ENCODE measurements at places on chromosomes 5 and 9.
A peak's percentile ranks its signal among the peaks of the same experiment; 100 is the strongest.

- DNase-seq: no peak
These were observed 139.2 kb upstream of the TRIM32 start for GRCh38 chr9:116547729-116548426.

- no peak for DNase-seq
These were observed 629.8 kb downstream of the EFNA5 start for GRCh38 chr5:107040907-107041306.

- DNase-seq: no peak
These were observed 121.1 kb upstream of the ASTN2 start for GRCh38 chr9:117535973-117536372.

DNA sequence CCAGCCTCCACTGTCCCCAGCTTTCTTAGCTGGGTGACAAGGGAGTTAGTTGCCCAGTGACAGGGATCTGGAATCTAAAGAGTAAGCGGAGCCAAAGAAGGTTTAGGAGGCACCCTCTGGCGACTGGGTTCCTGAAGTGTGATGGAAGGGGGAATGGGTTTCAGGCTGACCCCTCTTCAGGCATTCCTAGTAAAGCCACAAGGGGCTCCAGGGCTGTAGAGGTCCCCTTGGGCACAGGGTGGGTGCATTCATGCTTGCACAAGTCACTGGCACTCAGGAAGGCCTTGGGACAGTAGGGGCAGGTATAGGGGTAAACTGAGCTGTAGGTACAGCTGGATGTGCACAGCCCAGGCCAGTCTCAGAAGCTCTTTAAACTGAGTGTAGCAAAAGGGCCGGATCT, 74.2 kb downstream of the CPLANE1 start:
- no peak for DNase-seq

- DNase-seq: no peak
These were observed 63.0 kb upstream of the TAF11L2 start for GRCh38 chr5:17434982-17435381.

DNA sequence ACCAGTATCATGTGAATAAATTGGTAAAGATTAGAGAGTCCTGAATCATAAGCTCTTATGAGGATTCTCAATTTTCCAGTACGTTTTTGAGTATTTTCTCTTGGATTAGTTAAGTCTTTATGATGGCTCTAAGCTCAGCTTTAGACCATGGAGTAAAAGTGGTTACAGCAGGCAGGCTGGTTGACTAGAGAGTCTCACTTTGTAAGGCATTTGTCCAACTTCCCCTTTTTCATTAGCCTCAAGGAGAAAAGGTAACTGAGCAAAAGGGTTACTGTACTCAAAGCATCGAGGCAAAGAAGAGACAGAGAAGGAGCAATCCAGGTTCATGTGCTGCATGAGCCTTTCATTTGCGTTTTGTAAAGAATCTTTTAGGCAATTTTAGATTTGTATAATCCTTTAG, 8.5 kb downstream of the NOP16 start:
- no peak for DNase-seq

- DNase-seq: no peak
These were observed 96.7 kb upstream of the GRHPR start for GRCh38 chr9:37325778-37326177.

GRCh38 chr5:158286827-158287226, 427.9 kb upstream of the CLINT1 start:
- no peak for DNase-seq

DNA sequence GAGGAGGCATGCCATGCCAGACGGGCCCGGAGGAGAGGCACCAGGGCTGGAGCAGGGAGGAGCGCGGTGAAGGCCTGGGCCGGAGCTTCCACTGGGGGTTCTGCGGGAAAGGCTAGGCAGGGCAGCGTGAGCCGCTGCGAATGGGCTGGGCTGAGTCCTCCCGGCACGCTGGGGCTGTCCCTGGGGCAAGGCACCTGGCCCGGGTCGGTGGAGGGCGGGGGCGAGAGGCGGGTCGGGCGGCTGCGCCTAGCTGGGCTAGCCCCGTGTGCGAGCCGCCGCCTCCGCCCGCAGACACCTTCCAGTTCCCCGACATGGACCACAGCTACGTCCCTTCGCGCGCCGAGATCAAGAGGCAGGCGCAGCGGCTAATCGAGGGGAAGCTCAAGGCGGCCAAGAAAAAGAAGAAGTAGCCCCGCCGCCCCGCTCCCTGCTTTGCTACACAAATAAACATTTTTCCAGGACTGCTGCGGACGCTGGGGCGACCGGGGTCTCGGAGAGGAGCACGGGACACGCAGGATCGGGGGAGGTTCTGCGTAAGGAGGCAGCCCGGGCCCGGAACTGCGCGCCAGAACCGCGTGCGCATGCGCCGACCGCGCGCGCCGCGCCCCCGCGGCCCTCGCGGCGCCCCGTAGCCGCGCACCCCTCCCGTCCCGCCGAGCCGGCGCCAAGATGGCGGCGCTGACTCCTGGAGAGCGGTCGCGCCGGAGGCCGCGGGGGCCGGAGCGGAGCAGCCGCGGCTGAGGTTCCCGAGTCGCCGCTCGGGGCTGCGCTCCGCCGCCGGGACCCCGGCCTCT, at the start of gene RABL6:
RABL6 (plus strand) TSS at position 668 of the 794 bp plus-strand sequence. CDS start 249 bp downstream, outside the sequence.
- no peak for DNase-seq

DNA sequence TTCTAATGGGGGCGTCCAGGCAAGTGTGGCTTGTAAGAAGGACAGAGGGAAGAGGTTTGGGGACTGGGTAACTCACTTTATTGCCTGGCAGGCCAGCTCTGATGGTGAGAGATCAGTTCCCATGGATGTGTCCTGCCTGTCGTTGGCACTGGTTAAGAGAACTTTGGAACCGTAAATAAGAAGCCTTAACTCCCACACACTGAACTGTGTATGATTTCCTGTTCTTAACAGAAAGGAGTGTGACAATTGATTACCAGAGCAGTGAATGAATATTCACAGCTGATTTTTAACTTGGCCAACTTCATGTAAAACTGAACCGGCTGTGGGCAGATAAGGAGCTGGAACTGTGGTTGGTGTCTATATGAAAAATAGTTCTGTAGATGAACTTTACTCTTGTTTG, 63.2 kb downstream of the MEGF10 start:
- no peak for DNase-seq

DNA sequence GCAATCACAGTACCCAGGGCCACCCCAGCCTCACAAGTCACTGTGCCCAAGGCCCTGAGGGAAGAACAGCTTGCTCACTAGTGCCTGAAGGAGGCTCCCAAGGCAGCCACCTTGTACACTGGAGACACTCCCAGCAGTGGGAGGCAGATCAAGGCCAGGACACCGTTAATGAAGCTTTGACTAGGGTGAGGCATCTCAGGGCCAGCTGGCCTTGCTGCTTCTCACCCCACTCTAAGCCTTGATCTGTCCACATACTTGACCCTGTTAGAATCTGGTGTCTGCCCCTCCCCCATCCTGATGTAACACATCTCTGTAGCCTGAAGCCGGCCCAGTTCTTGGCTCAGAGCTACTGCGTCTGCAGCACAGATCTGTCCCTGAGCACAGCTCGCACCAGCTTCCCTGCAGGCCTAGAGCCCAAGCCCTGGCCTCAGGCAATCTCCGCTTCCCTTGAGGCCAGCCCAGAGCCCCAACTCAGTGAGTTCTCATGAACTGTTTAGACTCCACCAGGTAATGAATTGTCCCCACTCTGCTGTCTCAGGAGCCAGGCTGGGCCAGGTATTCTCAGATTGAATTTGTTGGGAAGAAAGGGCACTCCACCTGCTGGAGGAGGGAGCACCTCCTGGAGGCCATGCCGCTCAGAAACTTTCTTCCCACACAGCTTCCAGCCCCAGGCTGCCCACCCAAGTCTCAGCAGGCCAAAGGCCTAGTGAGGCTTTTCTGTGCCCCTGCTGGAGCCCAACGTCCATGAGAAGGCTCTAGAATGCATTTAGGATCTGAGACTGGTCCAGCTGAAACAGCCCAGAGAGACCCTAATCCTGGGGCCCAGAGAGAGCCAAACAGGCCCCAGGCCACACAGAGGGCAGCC, 13.4 kb upstream of the JADE2 start:
- DNase-seq: no peak

DNA sequence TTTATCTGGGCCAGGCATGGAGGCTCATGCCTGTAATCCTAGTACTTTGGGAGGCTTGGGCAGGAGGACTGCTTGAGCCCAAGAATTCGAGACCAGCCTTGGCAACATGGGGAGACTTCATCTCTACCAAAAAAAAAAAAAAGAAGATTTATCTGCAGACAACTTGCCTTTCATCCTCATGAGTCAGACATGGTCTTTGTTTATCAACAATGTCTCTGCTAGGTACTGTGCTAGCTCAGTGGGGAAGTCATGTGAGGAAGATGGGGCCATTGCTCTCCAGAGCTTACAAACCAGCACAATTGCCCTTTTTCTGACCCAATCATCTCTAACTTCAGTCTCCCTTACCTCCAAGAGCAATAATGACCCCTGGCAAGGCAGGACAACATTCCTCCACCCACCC, 1.6 kb downstream of the URM1 start:
- no peak for DNase-seq

DNA sequence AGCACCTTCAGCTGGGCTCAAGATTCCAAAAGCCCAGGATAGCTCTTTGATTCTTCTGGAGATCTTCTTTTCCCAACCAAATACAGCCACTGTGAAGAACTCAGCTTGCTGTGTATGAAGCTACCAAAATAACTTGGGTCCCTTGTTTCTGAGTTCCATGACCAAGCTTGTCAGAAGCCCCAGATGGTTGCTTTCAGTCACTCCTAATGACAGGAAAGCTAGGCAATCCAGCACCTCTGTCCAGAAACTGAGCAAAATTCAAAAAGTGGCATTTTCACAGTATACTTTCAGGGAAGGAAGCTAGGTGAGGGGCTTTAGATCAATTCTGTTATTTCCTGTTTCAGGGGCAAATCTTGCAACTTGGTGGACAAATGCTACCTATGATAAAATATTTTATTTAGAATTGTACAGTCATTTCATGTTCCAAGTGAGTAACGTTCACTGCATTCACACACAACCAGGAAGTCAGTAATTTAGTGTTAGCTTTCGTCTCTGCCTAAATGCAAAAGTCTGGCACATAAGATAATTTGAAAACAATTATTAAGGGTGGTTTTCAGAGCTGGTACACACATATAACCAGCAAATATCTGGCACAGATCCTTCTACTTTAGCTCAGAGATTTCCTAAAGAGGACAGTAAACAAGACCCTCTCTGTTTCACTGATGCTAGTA, 330.1 kb downstream of the GLIS3 start:
- DNase-seq: no peak

DNA sequence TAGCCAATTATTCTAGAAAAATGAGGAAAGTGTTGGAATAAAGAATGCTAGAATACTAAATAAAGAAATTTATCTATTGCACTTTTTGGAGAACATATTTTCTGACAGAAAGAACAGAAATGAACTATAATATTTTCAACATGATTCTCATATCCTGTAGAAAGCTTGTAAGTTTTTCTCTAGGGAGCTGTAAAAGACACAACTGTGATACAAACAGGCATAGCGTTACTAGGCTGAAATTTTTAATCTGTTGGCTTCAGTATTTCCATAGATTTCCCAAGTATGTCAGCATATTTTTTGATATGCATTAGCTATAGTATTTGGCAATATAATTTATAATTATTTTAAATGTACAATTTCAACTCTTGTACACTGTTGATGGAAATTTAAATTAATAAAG, 31.3 kb downstream of the ANXA1 start:
- no peak for DNase-seq

GRCh38 chr9:112884101-112884500, 6.6 kb downstream of the SLC46A2 start:
- no peak for DNase-seq

DNA sequence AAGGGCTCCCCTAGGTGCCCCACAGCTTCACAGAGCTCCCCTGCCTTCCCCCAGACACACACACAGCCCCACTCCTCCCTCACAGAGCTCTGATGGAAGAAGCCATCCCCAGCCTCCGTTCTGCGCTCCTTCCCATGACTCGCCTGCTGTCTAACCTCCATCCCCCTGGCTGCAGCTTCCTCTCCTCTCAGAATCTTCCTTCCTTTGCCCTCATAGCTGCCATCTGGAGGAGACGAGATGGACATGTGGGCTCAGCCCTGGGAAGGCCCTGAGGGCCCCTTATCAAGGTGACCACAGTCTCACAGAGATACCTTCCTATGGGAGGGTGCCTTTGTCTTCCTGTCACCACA, 94.3 kb downstream of the PCDH1 start:
- DNase-seq: no peak

DNA sequence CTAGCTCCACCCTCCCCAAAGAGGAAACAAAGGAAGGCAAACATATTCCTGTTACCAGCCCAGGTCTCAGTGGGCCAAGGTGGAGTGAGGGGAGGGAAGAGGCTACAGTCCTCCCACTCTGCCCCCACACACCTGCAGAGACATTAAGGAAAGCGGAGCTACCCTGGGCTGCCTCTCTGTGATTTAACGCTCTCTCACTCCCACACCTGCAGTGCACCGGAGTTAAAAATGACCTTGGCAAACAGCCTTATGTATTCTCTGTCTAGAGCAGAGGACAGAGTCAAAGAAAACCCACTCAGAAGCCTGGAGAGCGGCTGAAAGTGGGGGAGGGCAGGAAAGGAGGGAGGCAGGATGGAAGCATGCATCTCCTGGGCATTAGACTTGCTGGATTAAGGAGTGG, 32.7 kb downstream of the KCNIP1 start:
- DNase-seq: no peak

- no peak for DNase-seq
These were observed 120.7 kb downstream of the PBX3 start for GRCh38 chr9:125867751-125868415.

- no peak for DNase-seq
These were observed 14.6 kb downstream of the DAPK1 start for GRCh38 chr9:87512311-87512710.

DNA sequence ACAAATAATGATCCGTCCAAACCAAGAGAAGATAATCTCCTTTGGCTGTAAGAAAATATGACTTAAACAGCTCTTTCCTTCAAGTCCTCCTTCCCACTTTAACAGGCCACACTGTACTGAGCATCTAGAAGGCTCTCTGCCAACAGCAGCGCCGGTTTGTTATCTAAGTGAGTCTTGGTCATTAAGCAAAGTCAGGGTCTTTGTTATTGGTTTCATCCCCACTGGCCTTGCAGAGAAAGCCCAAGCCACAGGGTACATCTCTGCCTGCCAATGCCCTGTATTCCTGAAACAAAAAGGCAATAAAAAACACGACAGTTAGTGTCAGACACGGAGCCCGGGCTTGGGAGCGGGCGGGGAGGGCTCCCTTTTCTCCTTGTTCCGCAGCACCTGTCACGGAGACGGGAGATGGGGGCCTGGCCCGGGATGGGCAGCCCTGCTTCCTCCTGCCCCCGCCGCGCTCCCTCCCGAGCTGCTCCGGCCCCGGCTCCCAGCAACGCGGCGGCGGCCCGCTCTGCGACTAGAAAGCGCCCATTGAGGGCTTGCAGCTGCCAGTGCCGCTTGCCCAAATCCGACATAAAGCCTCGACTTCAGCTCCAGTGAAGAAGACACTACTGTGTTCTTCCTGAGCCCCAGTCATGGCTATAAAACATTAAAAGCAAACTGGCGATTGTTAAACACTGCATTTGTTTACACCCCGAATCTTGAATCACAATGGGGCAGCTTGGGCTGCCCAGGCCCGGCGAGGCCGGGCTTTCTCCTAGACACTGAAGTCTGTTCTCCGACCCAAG, 28.1 kb upstream of the PIK3R1 start:
- DNase-seq: no peak

- DNase-seq: peak; percentile 11
These were observed 442.4 kb upstream of the ZNF462 start for GRCh38 chr9:106420511-106420944.

- DNase-seq: no peak
These were observed 121.6 kb upstream of the TNPO1 start for GRCh38 chr5:72694856-72695255.

- DNase-seq: no peak
These were observed 73.7 kb downstream of the SHB start for GRCh38 chr9:37995348-37995737.

GRCh38 chr9:24011009-24011717, 185.1 kb upstream of the ELAVL2 start:
- DNase-seq: no peak

Measured in GM04503 (cell line).